ENCODE measurements at places on chromosomes 6 and 20.

DNA sequence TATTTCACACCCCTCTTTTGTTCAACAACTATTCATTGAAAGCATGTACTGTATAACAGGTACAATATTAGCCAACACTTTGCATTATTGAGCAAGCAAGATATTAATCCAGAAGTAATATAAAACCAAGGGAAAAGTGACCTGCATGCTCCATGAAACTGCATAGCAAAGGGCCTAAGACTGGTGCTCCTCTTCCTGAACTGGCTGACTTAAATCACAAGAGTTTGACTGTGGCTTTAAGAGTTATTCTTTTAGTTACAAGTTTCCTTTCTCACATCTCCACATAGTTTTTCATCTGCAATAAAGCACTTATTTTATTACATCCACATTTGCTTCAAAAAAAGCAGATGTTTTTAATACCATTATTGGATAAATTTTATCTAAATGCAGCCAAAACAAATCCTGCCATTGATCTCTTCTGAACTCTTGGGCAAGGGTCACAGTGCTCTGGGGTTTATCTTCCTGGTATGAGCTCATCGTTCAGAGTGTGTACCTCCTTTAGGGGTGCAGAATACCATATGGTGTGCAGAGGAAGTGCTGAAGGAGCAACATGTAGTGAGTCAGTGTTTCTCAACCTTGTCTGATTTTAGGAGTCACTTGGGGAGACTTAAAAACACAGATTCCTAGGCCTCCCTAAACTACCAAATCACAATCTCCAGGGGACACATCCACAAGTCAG lies 1225.9 kb upstream of the MAP3K7 start:
- no peak for DNase-seq

DNA sequence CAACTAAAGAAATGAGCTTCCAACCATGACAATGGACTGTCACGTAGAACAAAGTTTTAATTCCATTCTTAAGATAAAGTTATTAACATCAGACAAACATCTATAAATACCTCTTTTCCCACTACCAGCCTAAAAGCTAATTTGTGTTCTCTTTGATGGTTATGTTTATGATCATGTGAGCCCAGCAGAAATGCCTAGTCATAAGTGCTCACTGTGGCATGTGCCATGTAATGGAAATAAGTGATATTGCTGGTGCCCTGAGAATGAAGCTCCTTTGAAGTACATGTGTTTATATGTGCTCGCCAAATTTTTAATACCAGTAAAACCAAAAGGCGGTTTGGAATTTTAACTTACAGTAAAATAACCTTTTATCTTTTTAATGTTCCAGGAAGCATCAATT lies 205.8 kb downstream of the ISM1 start:
- DNase-seq, result no peak

GRCh38 chr20:45823949-45824835 lies 2.9 kb downstream of the TNNC2 start:
- DNase-seq, result no peak

DNA sequence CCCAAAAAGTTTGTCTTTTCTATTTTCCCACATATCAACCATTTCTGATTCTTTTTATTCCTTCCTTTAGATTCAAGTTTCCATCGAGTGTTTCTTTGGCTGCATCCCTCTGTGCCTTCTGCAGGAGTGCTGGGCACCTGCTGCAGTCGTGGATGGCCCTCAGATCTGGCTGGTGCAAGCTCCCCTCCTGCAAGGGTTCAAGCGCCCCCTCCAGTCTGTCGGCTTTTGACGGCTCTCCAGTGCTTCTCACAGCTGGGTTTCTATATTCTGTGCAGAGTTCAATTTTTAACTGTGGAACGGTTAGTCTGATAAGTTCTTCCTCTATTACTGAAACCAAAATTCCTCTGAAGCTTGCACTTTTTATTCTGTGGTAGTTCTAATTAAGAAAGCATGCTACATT lies 132.1 kb downstream of the HUS1B start:
- no peak for DNase-seq

DNA sequence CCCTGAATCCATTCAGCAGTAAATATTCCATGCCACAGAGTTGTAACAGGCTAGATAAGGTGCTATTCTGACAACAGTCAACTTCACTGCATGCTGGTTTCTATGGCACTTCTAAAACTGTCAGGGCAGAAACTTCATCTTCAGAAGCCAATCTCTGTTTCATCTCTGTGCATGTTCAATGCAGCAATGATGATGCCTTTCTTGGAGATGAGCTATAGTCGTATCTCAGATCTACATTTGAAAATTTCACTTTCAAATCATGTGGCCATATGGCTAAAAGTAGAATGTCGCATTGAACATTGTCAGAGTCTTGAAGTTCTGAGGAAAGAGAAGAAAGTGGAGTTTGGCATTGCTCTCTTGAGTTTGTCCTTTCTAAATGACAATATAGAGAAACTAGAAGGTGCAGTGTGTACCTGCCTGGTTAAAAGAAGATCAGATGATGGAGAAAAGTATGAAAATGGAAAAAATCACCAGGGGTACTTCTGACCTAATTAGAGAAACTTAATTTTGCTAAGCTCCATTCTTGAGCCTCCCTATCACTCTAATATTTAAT lies 49.0 kb upstream of the VSTM2L start:
- DNase-seq, result no peak

- no peak for DNase-seq
These were observed 4.9 kb downstream of the OVOL2 start for GRCh38 chr20:18052856-18053255.

DNA sequence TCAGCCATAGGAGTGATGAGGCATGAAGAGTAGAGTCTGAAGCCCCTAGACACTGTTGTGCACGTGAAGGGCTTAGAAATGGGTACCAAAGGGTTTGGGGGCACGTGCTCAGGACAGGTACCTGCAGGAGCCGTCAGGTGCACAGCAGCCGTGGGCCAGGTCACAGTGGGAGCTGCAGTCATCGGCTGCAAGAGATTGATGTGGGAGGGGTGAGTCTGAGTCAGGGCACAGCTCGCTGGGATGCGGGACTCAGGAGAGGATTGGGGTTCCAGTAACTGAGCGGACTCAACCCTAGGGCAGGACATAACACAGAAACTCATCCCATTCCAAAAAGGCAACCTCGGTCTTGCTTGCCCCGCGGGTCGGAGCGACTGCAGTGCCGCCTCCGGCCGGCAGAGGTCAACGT lies 1.1 kb downstream of the DLK2 start:
- peak; percentile 48 for DNase-seq

DNA sequence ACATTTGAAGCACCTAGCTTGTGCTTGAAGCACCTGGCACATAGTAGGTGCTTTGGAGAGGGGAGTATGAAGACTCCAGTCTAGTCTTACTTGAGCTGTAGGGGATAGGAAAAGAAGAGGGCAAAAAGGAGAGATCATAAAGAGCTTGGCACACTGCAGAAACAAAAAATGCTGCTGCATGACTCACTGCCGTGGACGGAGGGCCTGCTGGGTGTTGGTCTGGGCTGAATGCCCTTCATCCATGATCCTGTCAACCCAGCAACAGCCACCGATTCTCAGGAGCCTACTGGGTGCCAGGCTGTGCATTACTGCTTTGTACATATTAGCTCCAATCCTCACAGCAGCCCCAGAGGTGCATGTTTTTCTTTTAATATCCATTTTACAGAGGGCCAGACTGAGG lies 6.0 kb downstream of the PDYN start:
- DNase-seq, result no peak

- DNase-seq, result no peak
These were observed 130.4 kb downstream of the OLIG3 start for GRCh38 chr6:137363805-137364138.

GRCh38 chr20:3183896-3184612 lies 10.7 kb upstream of the LZTS3 start:
- no peak for DNase-seq

- no peak for DNase-seq
These were observed 25.1 kb upstream of the KIAA0408 start for GRCh38 chr6:127484212-127484863.

GRCh38 chr6:143727035-143727434 lies 49.3 kb downstream of the PHACTR2 start:
- DNase-seq, result no peak

DNA sequence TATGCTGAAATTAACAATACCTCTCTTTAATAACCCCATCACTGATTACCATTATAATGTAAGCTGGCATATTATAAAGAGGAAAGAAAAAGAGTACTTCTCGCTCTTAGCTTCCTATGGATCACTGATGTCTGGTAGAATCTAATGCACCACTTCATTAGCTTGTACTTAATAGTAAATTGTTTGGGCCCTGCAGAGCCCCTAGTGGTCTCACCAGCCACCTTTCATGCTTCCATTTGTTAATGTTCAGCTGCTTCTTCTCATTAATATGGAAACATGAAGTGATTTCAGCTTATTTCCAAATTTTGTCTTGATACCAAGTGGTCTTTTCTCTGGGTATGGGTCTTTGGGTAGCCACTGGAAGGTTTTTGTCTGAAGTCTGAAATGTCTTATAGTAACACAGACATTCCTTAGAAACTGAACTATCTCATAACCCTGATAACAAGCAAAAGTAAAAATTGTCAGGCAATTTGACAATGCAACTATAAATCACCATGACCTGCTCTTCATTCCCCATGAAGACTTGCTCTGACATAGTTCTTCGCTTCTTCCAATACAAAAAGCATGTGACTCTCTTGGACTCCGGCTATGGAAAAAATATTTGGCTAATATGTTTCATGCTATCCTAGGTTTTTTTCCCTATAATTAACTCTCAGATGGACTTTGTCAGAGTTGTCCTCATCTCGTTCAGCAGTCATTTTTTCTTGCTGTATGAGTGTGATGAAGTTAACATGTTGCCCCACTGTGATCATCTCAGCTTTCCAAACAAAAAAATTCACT lies 395.8 kb upstream of the MARCKS start:
- DNase-seq, result no peak

GRCh38 chr6:41051873-41052272 lies 1.1 kb upstream of the APOBEC2 start:
- DNase-seq, result no peak

DNA sequence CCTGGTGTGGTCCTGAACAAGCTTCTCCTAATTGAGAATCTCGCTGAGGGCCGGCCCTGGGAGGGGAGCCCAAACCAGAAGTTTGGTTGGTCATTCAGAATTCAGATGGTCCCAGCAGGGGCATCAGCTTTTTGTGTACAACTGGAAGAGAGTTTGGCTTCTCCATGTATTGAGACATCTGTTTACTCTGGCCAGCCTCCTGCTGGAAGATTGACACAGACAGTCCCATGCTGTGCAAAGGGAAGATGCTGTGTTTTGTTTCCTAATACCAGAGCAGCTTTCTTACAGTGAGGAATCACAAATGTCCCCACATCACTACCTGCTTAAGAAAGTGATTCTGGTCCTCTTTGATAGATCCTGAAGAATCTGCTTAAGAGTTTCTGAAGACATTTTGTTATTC lies 97.8 kb downstream of the PLEKHG1 start:
- DNase-seq, result no peak

DNA sequence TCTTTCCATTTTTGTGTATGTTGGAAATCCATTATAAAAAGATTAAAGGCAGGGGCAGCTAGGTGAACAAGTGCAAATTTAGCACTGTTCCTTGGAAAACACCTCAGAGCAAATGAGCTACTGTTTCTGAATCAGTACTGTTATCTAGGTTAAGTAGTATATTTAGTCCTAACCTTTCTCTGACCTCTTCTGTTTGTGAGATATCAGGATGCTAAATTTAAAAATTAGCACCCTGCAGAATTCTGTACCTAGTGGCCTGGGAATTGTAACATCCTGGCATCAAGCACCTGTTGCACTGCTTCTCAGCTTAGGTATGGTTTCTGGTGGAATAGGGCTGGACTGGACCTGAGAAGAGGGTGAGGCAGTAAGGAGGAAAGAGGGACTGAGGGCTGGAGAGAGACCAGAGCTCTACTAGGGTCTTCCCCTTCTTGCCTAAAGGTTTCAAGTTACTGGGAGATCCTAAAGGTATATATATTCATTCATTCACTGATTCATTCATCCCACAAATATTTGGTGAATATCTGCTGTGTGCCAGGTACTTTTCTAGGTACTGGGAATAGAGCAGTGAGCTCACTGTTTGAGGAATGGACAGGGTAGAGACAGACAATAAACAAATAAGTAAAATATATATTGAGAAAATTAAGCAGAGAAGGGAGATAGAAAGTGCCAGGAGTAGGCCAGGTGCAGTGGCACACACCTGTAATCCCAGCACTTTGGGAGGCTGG lies 5.2 kb downstream of the ZNF76 start:
- DNase-seq, result no peak

DNA sequence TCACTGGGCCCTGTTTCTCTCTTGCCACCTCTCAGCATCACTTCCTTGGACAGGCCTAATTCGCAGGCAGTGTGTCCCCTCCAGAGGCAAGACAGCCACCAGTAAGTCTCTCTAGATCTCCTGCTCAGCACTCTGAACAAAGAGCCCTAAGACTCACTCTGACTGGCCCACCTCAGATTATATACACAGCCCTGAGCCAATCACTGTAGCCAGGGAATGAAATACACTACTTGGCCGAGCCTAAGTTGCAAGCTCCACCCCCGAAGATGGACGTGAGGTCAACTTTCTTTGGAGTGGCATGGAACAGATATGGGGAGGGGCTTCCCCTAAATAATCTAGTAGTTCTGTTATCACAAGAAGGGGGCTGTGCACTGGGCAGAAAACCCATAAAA lies 4.1 kb downstream of the BPI start:
- no peak for DNase-seq

DNA sequence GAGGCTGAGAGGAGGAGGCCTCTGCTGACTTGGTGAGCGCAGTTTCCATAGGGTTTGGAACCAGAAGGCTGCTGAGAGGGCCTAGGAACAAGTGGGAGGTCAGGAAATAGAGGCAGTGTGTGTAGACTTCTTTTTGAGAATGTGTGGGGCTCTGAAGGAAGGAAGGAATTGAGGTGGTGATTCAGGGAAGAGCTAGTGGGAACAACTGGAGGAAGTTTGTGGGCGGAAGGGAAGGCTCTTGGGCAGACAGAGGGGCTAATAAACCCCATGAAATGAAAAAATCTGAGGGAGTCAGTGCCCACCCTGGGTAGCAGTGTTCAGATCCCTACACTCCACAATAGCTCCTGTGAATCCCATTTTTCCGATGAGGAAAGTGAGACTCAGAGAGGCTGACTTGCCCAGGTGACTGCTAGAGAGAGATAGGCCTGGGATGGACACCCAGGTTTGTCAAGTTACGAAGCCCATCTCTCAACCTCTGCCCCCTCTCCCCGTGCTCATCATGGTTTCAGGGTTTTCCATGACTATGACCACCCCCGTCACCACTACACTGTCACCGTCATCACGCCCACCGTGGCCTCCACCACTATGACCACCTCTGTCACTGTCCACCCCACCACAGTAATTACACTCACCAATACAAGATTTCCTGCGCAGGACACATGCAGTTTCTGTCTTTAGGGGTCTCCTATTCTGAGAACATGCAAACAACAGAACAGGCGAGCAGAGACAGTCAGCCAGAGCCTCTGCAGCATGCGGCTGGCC lies 106.4 kb downstream of the MRPL14 start:
- DNase-seq, result no peak

DNA sequence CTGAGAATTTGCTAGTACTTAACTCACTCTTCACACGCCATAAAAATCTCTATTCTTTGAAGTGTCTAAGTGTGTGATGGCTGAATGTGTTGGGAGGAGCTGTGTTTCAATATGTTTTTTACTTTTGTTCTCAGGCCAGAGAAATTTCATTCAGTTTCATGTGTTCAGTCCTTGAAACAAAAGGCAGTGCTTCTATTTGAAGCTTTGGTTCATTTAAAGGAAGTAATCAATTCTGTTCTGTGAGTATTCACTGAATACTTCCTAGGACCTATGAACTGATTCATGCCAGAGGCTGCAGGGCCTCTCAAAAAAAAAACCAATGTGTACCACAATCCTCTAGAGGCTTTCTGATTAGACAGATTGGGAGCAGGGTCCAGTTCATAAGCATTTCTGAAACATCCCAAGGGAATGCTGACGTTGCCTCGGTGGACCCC lies 12.4 kb upstream of the F13A1 start:
- no peak for DNase-seq

GRCh38 chr20:13263451-13263850 lies 42.4 kb downstream of the ISM1 start:
- no peak for DNase-seq

Measured in stimulated activated CD4-positive, alpha-beta T cell treated with anti-CD3 and anti-CD28 coated beads, Interleukin-1b, Interleukin-23, amount 100 ng/mL, for 1 hour (primary cell).